ENCODE measurements at places on chromosomes 1 and 21.

DNA sequence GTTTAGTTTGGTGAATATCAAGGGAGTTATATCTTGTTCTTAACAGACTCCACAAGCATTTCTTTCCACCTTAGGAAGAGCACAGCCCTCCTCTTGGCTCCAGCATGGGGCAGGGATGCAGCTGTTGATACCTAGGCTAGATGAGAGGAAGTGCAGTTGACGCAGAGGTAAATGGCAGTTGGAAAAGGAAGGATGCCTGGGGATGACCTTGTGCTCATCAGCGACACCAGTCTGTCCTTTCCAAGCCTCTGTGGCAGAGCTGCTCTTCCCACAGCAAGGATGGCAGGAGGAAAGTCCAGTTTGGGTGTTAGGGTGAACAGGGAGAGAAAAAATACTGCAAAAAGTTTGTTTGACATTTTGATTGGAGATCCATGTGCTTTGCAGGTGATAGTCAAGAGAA, 6.2 kb downstream of the PROX1 start:
- no peak for DNase-seq

DNA sequence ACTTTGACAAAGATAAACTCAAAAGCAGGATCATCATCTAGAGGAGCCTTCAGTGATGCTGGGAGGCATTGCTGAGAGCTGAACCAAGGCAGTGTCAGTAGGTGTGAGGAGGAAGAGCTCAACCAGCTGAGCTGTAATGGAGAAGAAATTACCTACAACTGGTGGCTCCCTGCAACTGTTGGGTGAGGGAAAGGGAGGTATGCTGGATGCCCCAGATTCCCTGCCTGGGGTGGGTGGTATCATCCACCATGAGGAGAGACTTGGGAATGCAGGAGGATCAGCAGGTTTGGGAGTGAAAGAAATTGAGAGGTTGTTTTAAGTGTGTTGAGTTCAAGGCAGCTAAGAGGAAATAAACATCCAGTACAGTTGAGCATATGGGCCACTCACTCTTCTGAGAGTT, 199.8 kb downstream of the DNM3 start:
- no peak for DNase-seq

GRCh38 chr1:201900476-201900875, 11.8 kb downstream of the SHISA4 start:
- DNase-seq: no peak

GRCh38 chr1:228044961-228045360, 37.5 kb upstream of the ARF1 start:
- DNase-seq: no peak

- DNase-seq: no peak
These were observed 38.1 kb downstream of the TOMM20 start for GRCh38 chr1:235090406-235091069.

GRCh38 chr1:33321178-33321577, 280 bp upstream of the A3GALT2 start:
- no peak for DNase-seq

DNA sequence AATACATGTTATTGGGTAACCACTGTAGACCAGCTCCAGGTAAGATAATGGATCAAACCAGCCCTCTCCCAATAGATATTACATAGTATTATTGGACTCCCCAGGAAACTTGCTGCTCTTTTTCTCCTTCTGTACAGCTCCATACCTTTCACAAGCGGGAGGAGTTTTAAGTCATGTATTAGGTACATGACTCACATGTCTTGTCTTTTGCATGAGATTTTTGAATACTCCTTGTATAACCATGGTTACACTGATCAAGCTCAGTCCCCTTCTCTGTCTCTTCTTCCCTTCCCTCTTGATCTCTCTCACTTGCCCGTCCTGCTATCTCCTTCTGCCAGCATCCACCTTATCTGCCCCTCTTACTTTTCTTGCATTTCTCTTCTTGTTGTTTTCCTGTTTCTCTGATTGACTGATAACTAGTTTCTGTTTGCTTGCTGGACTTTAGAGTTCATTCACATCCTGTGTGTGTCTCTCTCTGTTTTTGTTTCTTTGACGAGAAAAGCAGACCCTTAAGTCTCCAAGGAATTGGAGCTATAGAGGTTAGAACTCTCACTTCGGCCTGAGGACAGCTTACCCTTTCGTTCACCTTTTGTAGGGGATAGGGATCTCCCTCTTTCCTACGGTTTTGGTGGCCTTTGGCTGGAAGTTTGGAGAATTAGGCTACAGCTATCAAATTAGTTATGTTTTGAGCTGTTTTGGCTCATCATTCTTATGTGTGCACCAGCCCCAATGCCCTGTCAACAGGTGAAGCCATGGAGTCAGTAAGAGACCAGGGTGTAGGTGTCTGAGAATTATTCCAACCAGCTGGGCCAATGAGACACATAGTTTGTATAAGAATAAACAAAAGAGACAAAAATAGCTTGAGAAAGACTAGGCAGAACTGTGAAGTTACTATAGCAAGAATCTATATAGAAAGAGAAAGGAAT, 49.0 kb upstream of the ASB17 start:
- no peak for DNase-seq

GRCh38 chr1:201610858-201611257, 71.9 kb downstream of the NAV1 start:
- DNase-seq: no peak

DNA sequence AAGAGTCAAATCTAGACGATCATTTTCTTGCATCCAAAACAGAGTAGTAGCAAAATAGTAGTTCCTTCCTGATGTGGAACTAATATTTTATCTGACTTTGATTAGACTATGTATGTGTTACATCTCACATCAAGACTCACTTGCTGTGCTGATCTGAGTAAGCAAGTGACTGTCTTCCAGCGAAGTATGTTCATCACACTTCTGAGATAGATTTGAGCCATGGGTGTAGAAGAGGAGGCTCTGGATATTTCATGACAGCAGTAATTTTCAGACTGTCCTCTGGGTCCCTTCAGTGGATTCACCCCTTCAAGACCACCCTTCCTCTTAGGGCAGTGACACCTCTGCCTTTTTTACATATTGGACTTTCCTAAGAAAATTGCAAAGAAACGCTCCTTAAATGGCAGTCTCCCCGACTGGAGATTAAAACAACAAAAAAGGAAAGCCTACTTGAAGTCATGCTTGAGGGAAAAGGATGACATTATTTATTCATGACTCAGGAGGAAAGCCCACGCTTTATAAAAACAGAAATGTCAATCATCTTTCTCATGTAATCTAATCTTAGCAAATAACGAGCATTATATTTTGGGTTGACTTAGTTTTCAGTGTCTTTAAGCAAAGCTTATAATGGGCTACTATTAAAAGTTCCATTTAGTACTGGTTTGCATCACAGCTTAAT, 22.8 kb downstream of the ATP1B1 start:
- no peak for DNase-seq

DNA sequence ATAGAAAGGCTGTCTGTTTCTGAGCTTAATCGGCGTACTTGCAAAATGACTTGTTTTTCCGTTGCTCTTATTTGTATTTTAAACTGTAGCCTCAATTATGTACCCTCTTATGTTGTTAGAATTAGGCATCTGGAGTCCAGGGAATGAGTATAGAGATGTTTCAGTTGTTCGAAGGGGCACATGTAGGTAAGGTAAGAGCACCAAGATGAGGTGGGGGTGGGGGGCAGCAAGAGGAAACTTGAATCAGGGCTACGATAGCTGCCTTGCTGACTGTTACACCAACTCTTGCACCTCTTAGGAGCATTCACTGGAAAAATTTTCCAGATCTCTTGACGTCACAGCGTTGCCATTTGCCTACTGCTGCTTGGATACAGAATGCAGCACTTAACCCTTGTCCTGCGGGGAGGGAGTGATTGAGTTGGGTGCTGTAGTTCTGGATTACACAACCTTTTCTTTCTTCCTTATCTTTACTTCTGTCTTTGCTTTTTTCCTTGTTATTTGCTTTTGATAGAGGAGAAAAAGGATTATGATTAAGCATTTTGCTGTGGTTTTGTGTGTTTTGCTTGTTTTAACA, 3.2 kb downstream of the ATP1B1 start:
- DNase-seq: peak; percentile 89

DNA sequence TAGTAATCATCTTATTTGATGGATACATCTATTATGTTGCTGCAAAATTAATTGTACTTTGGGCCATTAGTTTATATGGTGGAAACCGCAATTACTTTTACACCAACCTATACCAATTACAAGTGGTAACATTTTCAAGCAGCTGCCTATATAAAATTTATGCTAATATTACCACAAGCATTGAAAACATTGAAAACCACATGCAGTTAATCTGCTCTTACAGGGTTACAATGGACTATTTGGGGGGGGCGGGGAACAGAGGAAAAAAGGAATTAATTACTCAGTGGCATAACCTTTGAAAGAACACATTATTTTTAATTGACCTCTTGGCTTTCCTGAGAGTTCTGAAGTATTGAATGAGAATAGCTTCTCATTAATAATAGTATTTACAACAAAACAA, 1793.2 kb downstream of the NCAM2 start:
- no peak for DNase-seq

DNA sequence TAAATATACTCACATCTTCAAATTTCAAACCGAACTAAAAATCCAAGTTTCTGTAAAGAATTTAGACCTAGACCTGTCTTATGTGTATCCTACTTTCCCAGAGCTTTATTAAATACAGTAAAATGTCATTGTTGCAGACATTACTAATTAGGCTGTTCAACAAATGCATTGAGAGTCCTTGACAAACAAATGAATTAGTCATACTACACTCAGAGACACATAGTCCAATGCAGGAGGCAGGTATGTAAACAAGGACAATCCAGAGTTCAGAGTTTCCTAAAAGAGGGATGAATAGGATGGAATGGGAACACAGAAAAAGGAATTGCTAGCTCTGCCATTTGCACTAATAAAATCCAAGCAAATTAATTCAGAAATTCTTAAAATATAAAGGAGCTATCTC, 1.6 kb upstream of the EGLN1 start:
- DNase-seq: peak; percentile 84

GRCh38 chr1:214861615-214862014, 220.9 kb upstream of the KCNK2 start:
- DNase-seq: no peak

- no peak for DNase-seq
These were observed 441 bp downstream of the PPT1 start for GRCh38 chr1:40096646-40096976.

Data from DMS153 (cell line).